NCI-H524 (cell line): ENCODE measurements at places on chromosomes 12 and 14.

DNA sequence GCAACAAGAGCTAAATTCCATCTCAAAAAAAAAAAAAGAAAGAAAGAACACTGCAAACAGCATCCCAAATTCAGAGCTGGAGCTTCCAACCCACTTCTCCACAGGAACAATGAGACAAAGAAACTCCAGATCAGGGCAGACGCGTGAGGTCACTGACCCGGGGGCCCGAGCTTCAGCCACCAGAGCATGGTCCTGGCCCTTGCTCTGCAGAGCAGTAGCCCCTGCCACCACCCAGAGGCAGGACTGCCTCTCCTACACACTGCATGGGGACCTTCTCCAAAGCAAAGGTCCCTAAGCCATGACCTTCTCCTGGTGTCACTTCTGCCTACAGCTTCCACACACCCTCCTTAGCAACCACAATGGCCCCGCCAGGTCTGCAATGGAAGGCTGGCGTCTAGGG, 53.1 kb downstream of the CCNK start:
- no peak for DNase-seq

DNA sequence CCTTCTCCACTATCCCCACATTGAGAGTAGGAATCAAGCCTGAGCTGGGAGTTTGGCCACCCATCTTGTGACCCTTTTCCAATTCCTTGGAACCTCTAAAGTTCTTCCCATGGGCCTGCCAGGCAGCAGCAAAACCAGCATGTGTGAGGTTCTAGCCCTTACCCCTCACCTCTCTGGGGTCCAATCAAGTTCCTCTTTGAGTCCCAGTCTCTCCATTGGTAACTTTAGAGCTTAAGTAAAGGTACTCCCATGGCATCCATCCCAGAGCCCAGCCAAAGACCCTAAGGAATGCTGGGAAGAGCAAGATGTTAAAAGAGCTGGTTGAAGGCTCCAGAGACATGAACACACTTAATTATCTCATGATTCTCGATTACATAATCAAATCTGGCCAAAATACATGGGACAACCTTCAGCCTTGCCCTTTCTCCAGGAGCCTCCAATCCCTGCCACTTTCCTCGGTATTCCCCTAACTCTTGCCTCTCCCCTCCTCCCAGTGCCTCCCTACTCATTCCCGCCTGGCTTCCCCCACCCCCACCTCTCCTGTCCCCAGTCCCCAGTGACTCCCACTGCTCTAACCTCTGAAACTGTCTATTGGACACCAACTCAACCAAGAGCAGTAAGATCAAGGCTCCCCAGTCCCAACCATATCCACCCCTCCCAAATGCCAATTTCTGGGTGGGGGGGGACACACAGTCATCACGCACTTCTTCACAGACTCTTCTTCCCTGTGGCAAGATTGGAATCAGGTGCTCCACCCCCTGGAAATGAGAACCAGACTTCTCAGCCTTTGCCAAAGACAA, 4.8 kb upstream of the TNS2 start:
- no peak for DNase-seq

DNA sequence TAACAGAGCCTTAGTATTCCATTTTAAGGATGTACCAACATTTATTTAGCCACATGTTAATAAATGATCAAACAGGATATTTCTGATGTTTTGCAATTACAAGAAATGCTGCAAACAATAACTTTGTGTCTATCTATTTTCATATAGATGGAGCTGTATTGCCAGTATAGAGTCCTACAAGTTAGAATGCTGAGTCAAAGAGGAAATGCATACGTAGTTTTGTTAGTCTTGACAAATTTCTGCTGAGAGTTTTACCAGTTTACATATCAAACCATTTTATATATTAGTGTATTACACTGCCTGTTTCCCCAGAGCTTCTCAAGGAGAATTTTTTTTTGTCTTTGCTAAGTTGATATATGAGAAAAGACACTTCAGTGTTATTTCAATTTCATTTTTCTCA, 541.7 kb downstream of the SLC16A7 start:
- DNase-seq, result no peak

- no peak for DNase-seq
Observed at GRCh38 chr12:49622501-49623141, 740 bp upstream of the PRPF40B start.

GRCh38 chr12:58529897-58530741, 390.2 kb downstream of the LRIG3 start:
- no peak for DNase-seq

GRCh38 chr12:96548384-96548783, 59.0 kb downstream of the CFAP54 start:
- DNase-seq, result no peak

- no peak for DNase-seq
Observed at GRCh38 chr12:116675339-116676107, 62.3 kb downstream of the SPRING1 start.

- DNase-seq, result no peak
Observed at GRCh38 chr14:91681118-91681517, 50.8 kb downstream of the CATSPERB start.

GRCh38 chr12:100031836-100032235, 47.1 kb upstream of the ANKS1B start:
- DNase-seq, result no peak

DNA sequence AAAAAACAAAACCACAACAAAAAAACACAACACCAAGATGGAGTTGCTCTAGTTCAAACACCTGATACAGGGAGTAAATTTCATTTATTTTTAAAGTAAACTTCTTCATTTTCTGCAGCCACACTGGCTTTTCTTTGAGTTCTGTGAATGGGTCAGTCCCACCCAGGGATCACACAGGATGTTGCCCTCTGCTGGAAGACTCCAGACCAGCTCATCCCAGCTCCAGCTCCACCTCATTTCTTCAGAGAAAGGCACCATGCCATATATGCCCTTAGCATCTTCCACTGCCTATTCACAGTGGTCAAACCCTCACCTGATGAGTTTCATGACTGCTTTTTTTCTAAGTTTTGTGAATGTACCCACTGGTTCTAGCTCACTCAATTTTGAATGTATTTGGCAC, 8.0 kb downstream of the GLIPR1 start:
- no peak for DNase-seq

GRCh38 chr14:75615200-75615599, 36.8 kb downstream of the FLVCR2 start:
- DNase-seq, result no peak

DNA sequence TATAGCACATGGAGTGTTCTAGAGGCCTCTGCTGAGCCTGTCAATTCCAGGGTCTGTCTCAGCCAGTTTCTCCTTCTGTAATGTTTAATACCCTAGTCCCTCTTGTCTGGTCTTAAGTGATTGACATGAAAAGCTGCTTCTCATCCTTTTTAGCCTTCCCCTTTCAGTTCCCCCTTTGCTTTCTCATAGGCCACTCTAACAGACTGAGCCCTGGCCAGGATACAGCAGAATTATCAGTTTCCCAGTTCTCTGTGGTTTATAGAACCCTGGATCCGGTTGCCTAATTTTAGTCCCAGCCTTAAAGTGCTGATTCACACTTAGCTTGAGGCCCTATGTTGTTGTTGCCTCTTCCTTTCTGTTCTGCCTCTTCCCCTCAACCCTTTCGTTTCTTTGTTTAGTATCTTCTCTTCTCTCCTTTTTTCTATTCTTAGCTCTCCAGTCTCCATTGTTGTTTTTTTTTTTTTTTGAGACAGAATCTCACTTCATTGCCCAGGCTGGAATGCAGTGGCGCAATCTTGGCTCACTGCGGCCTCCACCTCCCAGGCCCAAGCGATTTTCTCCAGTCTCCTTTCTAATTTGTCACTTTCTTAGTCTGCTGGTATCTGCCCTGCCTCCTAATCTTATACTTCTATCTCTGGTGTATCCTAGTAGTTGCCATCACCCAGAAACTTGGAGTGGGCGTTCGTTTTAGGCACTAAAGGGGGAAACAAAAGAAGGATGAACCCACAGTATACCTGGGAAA, 2.9 kb upstream of the BIN2 start:
- no peak for DNase-seq

DNA sequence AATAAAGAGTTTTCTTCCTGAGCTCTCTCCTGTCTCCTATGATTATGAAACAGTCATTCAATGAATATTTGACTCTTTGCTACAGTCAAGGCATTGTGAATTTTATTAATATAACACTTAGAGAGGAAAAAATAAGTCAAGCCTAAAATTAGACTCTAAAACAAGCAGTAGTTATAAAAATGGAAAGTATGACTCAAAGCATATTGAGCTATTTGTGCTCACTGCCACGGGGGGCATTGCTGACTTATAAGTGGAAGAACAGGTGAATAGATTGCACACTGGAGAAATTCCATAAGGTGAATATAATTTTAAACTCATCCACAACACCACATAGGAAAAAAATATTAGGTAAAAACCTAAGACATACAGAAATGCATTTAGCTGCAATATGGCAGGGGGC, 87.7 kb upstream of the CCDC196 start:
- no peak for DNase-seq

GRCh38 chr12:82608706-82609105, 78.0 kb upstream of the TMTC2 start:
- no peak for DNase-seq

DNA sequence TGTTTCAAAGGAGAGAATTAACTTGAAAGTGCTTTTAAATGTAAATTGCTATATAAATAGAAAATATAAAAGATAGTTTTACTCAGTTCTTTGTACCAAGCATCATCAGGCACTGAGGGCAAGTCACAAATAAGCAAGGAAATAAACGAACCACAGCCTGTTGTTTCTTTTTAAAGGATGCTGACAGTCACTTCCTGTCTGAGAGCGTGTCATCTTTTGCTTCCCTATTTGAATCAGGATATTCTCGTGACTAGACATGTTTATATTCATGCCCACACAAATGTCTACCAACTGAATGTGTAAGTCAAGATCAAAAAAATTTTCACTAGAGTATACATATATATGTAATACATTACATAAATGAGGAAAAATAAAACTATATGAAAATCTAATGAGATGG, 31.4 kb upstream of the SLC2A13 start:
- no peak for DNase-seq

DNA sequence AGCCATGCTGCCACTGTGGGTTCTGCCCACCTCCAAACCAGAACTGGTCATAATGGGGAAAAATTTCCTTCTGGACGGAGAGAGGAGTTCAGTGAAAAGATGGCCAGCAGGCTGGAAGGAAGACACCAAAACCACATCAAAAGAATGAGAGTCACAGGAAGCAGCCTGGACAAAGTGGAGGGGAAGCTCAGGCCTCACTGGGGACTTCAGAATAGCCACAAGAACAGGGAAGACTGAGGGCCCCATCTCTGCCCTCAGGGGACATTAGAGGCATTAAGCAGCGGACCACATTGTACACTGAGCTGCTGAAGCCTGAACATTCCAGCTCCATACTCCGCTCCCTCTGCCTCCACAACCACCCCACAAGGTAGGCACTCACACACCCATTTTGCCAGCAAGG, 119.6 kb upstream of the COCH start:
- DNase-seq, result no peak

GRCh38 chr12:50251619-50252252, 31.6 kb downstream of the LIMA1 start:
- no peak for DNase-seq

DNA sequence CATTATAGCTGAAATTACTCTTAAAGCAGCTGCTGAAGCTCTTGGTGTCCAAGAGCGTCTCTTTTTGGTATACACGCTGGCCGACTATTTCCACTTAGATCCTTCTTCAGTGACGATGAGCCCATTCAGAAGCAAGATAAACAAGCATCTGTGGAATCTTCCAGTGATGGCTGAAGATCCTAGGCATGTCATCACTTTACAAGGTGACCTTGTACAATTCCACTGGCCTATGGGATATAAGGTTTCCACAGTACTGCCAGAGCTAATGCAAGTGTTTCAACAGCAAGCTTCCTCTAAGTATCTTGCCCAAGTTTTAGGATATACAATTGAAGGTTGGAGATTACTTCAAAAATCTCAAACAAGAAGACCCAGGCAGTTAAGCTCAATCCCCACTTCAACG, 47.0 kb downstream of the INTS13 start:
- DNase-seq, result no peak

GRCh38 chr14:51310505-51310944, 70.5 kb downstream of the TMX1 start:
- peak; percentile 46 for DNase-seq

- no peak for DNase-seq
Observed at GRCh38 chr14:54211551-54212308, 185.1 kb upstream of the CDKN3 start.

DNA sequence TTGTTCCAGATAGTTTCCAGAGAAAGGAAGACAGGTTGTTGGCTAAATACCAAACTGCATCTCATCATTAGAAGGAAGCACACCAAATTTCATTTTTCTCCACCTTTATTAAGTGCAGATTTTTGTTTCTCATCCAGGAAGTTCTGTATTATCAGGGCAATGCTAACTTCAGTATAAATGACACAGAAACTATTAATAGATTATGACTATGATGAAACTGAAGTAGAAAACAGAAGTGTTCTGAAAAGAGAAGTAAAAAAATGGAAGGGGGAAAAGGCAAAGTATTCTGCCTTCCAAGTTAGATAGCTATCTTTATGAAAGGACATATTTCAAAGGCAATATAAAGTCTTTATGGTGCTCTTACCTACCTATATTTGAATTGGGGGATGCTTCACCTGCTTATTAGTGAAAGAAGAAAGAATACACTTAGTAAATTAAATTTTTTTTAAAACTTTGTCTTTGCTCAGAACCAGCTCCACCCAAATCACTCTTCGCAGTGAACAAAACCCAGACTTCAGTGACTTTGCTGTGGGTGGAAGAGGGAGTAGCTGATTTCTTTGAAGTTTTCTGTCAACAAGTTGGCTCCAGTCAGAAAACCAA, 223.9 kb downstream of the PTPRO start:
- DNase-seq, result no peak

DNA sequence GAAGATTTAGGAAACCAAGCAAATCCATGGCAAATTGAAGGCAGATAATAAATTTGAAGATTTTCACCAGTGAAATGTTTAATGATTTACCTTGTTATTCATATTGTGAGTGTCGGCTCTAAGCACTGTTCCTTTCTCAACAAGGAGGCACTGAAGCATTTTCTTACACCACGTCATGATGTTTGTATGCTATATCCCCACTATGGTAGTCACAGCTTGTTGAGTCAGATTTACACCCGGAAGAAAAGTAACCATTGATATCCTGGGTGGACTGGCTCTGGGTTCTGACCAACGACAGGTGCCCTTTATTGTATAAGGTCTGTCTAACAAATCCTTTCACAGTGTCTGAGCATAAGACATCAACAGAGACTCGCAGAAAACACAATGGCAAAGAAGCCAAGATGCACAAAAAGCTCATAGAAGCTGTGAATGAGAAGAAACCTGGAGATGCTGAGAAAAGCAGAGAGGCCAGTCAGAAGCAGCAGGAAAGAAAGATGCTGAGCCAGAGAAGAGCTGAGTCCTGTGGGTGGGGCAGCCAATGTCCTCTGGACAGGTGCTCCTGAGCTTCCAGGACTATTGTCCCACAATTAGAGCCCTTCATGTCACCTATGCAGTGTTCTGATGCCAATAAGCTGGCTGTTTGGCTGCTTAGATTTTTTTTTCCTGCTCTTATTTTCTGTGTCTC, 49.7 kb upstream of the ARHGAP5 start:
- DNase-seq, result no peak

- DNase-seq, result no peak
Observed at GRCh38 chr14:95225251-95225887, 68.0 kb upstream of the DICER1 start.

- no peak for DNase-seq
Observed at GRCh38 chr14:31770271-31770670, 209.1 kb downstream of the NUBPL start.

GRCh38 chr12:120138366-120138765, 21.8 kb upstream of the RAB35 start:
- DNase-seq, result no peak

- DNase-seq, result no peak
Observed at GRCh38 chr12:121611306-121611705, 15.0 kb upstream of the ORAI1 start.

- DNase-seq, result no peak
Observed at GRCh38 chr12:5076761-5077160, 33.1 kb downstream of the KCNA5 start.
